ENCODE measurements at places on chromosomes 4 and X. TPM values are rescaled to one million over a fixed set of nuclear protein-coding genes. Genes with fewer than 3 reads are reported as not detected.

- no peak for DNase-seq
These were observed 446.7 kb upstream of the TENM3 start for GRCh38 chr4:181796502-181796901.

- no peak for DNase-seq
These were observed 9.2 kb upstream of the PDHA2 start for GRCh38 chr4:95830651-95831050.

- DNase-seq = no peak
These were observed 108.4 kb downstream of the ANTXR2 start for GRCh38 chr4:79964400-79965211.

DNA sequence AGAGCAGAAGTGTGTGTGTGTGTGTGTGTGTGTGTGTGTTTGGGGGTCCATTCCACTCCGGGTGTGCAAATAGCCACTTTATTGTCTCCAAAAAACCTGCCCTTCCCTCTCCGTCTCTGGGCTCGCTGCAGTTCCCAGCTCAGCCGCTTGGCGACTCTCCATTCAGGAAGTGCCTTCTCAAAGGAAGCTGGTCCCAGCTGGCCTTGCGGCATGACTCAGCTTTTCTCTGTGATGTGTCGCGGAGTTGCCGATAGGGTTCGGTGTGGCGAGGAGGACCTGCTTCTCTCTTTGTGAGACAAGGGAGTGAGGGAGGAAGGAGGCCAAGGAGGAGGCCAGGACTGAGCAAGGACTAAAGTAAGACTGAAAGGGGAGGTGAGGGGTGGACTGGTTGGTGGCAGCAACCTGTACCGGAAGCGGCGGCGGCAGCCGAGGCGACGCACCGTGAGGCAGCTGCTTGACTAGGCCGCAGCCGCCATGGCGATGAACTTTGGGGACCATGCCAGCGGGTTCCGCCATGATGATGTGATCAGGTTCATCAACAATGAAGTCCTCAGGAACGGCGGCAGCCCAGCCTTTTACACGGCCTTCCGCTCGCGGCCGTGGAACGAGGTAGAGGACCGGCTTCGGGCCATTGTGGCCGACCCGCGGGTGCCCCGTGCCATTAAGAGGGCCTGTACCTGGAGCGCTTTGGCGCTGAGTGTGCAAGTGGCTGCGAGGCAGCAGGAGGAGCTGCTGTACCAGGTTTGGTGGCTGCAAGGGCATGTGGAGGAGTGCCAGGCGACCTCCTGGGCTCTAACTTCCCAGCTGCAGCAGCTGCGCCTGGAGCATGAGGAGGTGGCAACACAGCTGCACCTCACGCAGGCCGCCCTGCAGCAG is at the start of gene TEX13C:
TEX13C (plus strand) TSS at position 226 of the 876 bp plus-strand sequence; CDS start at position 475, 249 bp downstream.
- no peak for DNase-seq

DNA sequence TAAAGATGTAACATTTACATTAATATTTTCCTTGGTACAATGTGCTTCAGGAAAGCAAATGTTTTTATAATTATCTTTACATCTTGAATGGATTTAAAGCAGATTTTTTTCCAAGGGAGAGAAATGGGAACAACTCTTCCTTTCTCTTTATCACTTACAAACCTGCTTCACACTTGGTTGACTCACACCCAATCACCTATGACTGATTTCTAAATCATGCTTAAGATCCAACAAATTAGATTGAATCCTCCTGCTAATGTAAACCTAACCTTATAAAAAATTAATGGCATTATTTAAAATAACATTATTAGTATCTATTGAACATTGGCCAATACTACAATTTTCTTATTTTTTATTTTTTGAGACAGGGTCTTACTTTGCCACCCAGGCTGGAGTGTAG is 127.1 kb downstream of the INPP4B start:
- no peak for DNase-seq

GRCh38 chrX:77749695-77750094 is 36.3 kb downstream of the ATRX start:
- no peak for DNase-seq

GRCh38 chr4:41196633-41197332 is 17.6 kb downstream of the APBB2 start:
- no peak for DNase-seq

DNA sequence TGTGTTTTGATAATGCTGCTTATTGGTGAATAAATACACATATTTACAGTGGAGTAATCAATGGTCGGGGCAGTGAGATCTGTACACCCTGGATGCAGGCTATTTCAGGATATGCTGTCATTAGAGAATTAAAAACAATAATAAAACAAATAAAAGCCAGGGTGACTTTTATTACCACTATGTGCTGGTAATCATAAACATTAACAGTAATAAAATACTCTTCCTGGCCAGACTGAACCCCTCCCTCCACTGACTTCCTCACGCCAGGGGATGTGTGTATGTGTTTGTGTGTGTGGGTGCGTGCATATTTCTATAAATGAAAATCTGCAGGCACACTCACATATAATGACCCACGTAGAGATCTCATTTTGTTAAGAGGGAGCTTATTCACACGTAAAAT is 98.0 kb upstream of the MAP9 start:
- DNase-seq = no peak

DNA sequence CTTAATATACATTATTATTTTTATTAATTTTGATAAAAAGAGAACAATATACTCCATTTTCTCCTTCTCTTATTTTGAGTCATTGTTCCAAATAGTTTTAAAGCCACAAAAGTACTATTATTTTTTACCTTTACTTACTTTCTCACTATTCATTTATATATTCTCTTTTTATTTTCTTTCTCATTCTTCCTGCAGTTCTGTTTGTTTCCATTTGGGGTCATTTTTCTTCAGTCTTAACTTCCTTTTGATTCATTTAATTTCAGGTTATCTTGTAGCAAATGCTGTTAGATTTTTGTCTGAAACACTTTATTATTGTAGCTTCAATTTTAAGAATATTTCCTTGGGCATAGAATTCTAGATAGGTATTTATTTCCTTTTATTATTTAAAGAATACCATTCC is 438.6 kb upstream of the EPHA5 start:
- DNase-seq = no peak

GRCh38 chrX:130902446-130902782 is 595 bp downstream of the ENOX2 start:
- no peak for DNase-seq

GRCh38 chr4:60897415-60897814 is 302.7 kb upstream of the ADGRL3 start:
- no peak for DNase-seq

- no peak for DNase-seq
These were observed 1027.9 kb downstream of the STIM2 start for GRCh38 chr4:27888505-27888904.

GRCh38 chr4:108311313-108311712 is 142.6 kb upstream of the LEF1 start:
- no peak for DNase-seq

- no peak for DNase-seq
These were observed 214.1 kb upstream of the GEMIN8 start for GRCh38 chrX:14243823-14244222.

DNA sequence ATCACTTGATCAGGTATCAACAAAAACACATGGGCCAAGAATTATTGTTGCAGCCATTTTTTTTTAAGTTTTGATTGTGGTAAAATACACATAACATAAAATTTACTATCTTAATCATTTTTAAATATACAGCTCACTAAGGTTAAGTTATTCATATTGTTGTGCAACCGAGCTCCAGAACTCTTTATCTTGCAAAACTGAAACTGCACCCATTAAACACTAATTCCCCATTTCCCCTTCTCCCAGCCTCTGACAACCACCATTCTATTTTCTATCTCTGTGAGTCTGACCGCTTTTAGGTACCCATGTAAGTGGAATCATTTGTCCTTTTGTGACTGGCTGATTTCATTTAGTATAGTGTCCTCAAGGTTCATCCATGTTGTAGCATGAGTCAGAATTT is 126.2 kb upstream of the NDP start:
- no peak for DNase-seq

- DNase-seq = no peak
These were observed 40.9 kb downstream of the SEPTIN11 start for GRCh38 chr4:76990288-76991080.

DNA sequence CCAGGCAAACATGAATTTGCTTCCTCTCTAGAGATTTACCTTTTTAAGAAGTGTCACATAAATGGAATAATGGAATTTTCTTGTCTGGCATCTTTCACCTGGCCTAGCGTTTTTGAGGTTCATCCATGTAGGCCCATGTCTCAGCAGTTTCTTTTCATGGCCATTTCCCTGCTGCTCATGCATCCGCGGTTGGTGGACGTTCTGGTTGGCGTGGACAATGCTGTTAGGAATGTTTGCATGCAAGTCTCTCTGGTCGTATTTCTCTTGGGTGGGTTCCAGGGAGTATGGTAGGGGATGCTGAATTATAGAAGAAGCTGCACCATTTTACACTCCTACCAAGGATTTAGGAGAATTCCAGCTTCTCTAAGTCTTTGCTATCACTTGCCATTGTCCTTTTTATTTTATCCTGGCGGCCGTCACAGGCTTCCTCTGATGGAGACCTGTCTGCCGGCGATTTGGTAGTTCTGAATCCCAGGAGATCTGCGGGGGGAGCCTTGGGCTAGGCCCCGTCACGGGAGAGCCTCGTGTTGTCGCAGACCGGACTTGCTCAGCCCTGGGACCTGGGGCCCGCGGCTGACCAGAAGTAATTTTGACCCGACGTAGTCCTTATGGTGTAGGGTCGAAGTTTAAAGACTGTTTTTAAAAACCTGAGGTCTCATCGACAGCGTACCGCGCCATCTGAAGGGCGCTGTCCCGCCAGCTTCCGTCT is 56.9 kb upstream of the TADA2B start:
- no peak for DNase-seq

Gene XAGE1A
- total RNA-seq = not detected

Gene ZXDA
- 15.7 TPM for total RNA-seq

Gene GPRASP2
- 2.1 TPM for total RNA-seq

Gene POF1B
- not detected for total RNA-seq

Gene UGT2B10
- not detected for total RNA-seq

Gene SH3D19
- 0.60 TPM for total RNA-seq

Gene P2RY10
- 76.1 TPM for total RNA-seq

Gene TMPRSS11B
- total RNA-seq = not detected

Gene TIGD4
- not detected for total RNA-seq

Gene MAP3K15
- total RNA-seq = not detected

Gene GUCY1A1
- not detected for total RNA-seq
